Natural killer cell (primary cell): ENCODE measurements at places on chromosomes 6 and 20. TPM values are rescaled to one million over a fixed set of nuclear protein-coding genes. Genes with fewer than 3 reads are reported as not detected.

- no peaks in the 10 kb centered on the region for H3K4me1 ChIP-seq
- H3K27me3 ChIP-seq, result no peaks in the 10 kb centered on the region
- H3K36me3 ChIP-seq, result no peaks in the 10 kb centered on the region
Measured at GRCh38 chr6:157974967-157975366, 6.7 kb upstream of the SYNJ2 start.

DNA sequence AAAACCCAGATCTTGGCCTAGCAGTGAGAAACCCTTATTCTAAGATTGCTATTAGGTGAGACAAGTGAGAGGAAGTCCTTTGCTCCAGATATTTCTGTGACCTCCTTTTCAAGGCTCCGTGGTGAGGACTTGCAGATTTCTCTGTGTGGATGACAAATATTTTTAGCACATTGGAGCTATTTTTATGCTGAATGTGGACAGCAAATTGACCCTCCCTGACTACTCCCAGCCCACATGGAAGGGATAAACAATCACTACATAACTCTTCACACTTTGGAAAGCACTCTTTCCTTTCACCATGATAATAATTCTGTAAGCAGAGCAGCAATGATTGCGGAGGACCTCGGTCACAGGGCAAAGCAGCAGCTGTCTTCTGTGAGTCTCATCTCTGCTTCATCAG, 88.0 kb upstream of the ADGRF1 start:
- no peak overlapping the region for H3K27ac ChIP-seq
- H3K4me3 ChIP-seq, result no peak overlapping the region
- no peaks in the 10 kb centered on the region for H3K27me3 ChIP-seq
- no peaks in the 10 kb centered on the region for H3K4me1 ChIP-seq
- no peaks in the 10 kb centered on the region for H3K36me3 ChIP-seq
- DNase-seq, result no peak

DNA sequence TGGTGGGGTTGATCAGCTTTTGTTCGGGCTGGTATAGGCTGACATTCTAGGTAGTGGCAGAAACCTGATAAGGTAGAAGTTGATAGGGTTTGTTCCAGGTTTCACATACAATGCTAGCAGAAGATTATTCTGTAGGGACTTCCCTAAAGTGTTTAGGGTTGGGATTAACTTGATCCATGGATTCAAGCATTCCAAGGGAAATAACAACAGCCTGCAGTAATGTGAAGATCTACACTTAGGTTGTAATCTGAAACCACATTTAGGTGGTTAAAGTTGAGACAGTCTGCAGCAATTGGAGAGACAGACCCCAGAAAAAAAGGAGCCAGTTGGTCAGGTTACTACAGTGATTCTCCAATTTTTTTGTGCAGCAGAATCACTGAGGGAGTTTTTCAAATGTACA, 56.1 kb downstream of the GJA1 start:
- no peaks in the 10 kb centered on the region for H3K36me3 ChIP-seq
- no peaks in the 10 kb centered on the region for H3K27me3 ChIP-seq
- H3K4me3 ChIP-seq, result no peak overlapping the region
- DNase-seq, result no peak

Gene RGS17
- total RNA-seq, result 0.55 TPM

Gene BANF2
- not detected for total RNA-seq

GRCh38 chr20:34305333-34306230, 2.4 kb upstream of the AHCY start:
- no peaks in the 10 kb centered on the region for H3K27me3 ChIP-seq
- H3K36me3 ChIP-seq, result no peaks in the 10 kb centered on the region
- no peak for DNase-seq
- H3K4me1 ChIP-seq, result peaks cover 14% of the 10 kb centered on the region

Gene XKR7
- total RNA-seq, result not detected

DNA sequence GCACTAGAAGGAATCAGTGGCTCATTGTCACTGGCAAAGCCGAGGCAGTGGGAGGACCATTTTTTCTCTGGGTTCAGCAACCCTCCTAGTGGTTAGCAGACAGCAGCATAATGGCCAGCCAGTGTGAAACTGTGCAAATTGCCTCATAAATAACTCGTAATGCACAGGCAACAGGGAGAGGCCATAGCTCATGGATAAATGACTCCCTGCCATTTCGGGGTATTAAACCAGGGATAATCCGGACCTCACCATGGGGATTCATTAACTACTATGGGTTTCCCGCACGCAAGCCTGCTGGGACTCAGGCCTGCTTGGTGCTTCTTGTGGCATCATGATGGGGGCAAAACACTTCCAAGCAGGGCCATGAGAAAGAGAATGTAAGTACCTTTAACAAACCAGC, 158.2 kb upstream of the CHD6 start:
- H3K27me3 ChIP-seq, result no peaks in the 10 kb centered on the region
- H3K4me1 ChIP-seq, result no peaks in the 10 kb centered on the region
- no peak overlapping the region for H3K4me3 ChIP-seq
- no peak overlapping the region for H3K27ac ChIP-seq

Gene FOXS1
- total RNA-seq, result not detected

Gene C20orf144
- 0.33 TPM for total RNA-seq

Gene ENPP4
- 26.6 TPM for total RNA-seq

Gene SLC12A5
- total RNA-seq, result 0.85 TPM

Gene SRSF12
- 0.45 TPM for total RNA-seq

GRCh38 chr6:57283106-57283505, 34.3 kb upstream of the PRIM2 start:
- no peak overlapping the region for H3K4me3 ChIP-seq
- no peak for DNase-seq
- no peaks in the 10 kb centered on the region for H3K4me1 ChIP-seq
- no peaks in the 10 kb centered on the region for H3K36me3 ChIP-seq
